Epithelial cell of umbilical artery (primary cell): ENCODE measurements at places on chromosomes 5 and 9. TPM values are rescaled to one million over a fixed set of nuclear protein-coding genes. Genes with fewer than 3 reads are reported as not detected.

Gene HAVCR2
- 0.15 TPM in 1 of 2 replicates, not detected in the other for total RNA-seq

Gene AKNA
- 3.2 and 5.2 TPM in 2 replicates for total RNA-seq

Gene HRCT1
- 0.76 and 3.2 TPM in 2 replicates for total RNA-seq

Gene TAF11L14
- total RNA-seq: not detected in 2 replicates

Gene TEX53
- not detected in 2 replicates for total RNA-seq
